ENCODE measurements at places on chromosomes 6 and 20.
A peak's percentile ranks its signal among the peaks of the same experiment; 100 is the strongest.

- DNase-seq: no peak
Measured at GRCh38 chr6:164049517-164049988, 635.0 kb downstream of the QKI start.

GRCh38 chr20:35296101-35296554 lies 3.9 kb upstream of the FAM83C start:
- DNase-seq: no peak

DNA sequence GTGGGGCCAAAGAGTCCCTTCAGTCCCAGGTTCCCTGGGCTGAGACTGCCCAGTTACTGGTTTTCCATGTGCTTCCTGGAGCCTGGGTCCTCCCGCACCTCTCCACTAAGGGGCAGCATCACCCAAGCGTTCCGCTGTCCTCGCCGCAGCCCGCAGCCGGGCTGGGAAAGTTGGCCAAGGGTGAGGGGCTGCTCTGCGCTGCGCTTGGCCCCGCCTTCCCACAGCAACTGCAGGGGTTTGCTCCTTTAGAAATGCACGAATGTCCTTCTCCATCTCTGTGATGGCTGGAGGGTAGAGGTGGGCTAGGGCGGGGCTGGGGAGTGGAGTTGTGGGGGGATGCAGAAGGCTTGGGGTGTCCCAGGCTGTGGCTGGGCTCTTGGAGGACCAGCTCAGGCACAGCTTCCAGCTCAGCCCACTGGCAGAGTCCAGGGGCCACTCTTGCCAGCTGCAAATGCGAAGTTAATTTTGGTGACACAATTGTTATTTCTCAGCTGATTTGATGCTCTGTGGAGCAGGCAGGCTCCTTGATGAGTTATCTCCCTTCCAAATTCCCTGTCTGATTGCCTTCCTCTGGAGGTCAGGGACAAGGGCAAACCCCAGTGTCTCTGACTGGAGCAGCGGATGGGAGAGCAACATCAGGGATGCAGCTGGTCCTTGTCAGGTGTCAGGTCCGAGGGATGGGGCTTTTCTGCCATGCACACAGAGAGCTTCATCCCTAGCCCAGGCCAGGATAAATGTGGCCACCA lies 63.2 kb downstream of the NOL4L start:
- peak; percentile 74 for DNase-seq

- no peak for DNase-seq
Measured at GRCh38 chr20:34771680-34772081, 53.8 kb downstream of the NCOA6 start.

DNA sequence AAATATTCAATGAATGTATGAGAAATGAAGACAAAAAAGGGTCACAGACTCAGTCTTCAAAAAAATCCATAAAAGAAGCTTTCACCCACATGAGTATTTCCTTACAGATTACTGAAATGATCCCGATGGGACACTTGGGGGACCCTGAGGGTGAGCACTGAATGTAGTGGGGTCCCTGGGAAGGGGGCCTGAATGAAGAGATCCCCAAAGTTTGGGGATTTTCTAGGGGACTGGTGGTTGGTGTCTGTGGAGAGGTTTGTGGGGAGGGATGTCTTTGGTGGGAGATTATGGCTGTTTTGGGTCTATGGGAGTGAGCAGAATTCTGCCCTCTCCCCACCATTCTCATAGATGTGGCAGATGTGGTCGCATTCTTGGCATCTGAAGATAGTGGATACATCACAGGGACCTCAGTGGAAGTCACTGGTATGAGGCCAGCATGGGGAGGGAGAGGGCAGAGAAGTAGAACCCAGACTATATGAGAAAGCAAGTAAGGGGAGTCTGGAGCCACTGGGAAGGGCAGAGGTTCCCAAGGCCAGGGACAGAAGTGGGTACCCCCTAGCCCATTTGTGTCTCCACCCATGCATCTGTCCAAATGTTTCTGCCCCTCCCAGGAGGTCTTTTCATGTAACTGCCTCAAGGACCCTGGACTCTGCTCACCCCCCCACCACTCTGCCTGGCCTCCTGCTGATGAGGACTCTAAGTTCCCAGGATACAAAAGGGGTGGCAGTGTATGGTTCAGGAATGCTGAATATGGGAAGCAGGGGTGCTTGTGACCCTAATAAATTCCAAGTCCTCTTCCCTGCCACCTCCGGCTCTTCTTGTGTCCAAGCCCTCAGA lies 1.8 kb downstream of the HSD17B8 start:
- DNase-seq: no peak

- no peak for DNase-seq
Measured at GRCh38 chr6:13918686-13919250, 6.0 kb upstream of the RNF182 start.

GRCh38 chr6:89212472-89212871 lies 4.7 kb downstream of the GABRR1 start:
- DNase-seq: no peak

- DNase-seq: peak; percentile 88
Measured at GRCh38 chr6:137832110-137832509, 34.9 kb upstream of the TNFAIP3 start.

GRCh38 chr20:24915440-24915839 lies 33.6 kb upstream of the CST7 start:
- no peak for DNase-seq

DNA sequence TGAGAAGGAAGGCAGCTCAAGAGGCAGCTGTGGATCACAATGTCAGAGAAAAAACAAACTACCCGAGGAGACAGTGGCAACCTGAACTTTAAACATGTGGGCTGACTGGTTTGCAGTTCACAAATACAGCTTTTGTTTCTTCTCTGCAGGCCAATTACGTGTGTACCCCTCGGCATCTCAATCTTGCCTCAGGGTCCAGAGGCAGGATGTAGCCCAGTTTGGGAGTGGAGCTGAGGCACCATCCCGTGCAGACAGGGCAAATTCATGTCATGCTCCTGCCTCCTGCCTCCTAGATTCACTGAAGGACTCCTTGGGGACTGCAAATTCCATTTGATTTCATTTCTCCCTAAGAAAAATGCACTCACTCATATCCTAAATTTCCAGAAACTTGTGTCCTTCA lies 94.2 kb upstream of the KCNK16 start:
- peak; percentile 70 for DNase-seq

DNA sequence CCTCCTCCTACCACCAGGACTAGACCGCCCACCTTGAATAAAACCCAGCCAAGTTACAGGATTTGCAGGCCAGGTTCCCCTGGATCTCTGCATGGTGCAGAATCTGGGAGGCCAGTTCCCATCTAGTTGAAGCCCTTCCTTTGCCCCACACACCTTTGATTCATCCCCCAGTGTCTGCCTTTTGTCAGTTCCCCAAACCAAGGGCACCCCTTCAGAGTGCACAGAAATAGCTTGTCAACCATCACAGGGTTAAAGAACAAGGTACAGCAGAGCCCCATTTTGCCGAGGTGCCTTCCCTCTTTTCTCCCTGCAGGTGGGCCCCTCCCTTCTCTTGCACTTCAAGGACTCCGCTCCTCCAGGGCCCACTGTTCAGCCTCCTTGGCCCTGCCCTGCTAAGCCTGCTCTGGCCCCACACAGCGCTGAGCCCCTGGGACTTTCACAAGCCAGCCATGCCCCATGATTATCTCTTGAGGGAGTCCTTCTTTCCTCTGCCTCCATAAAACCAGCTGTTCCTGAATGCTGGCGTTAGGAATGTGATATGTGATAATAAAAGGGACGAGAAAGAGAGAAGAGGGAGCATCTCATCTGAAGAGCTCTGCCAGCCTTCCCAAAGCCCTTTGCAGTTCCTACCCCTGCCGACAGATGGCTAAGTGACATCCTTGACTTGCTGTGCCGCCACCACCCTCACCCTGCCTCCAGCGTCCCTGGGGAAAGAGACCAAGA lies 280.3 kb downstream of the CDC5L start:
- peak; percentile 34 for DNase-seq

GRCh38 chr6:32148289-32149091 lies 3.2 kb downstream of the PRRT1 start:
- DNase-seq: no peak

DNA sequence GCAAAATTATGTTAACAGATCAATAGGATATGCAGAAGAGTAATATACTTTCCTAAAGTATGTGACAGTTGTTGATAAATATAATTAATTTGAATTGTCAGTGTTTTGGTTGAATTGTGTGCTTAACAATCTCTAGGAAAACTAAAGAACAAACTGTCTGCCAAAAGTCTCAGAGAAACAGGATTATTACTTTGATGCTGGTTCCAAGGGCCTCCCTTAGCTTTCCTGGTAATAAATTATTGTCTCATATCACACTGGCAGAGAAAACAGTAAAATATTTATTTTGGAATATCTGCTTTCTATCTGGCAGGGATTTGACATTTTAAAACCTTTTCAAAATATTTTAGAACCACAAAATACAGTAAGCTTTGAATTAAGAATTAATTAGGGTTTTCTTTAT lies 40.1 kb upstream of the CARMIL1 start:
- DNase-seq: no peak

DNA sequence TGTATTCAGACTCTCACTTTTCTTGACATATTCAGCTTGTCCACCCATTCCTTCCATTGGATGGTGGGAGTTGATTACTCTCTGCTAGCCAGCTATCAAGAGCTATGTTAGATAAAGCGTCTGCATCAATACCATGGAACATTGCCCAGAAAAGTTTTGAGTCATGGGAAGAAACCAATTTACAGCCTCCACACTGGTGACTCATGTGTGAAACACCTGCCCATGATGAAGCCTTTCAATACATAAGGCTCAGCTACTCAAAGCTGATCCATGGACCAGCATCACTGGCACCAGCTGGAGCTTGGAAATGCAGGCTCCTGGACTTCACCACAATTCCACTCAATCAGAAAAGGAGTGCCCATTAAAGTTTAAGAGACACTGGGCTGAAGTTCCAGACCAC lies 16.1 kb downstream of the PLA2G7 start:
- peak; percentile 98 for DNase-seq

- DNase-seq: no peak
Measured at GRCh38 chr6:168294901-168295300, 24.7 kb downstream of the DACT2 start.

DNA sequence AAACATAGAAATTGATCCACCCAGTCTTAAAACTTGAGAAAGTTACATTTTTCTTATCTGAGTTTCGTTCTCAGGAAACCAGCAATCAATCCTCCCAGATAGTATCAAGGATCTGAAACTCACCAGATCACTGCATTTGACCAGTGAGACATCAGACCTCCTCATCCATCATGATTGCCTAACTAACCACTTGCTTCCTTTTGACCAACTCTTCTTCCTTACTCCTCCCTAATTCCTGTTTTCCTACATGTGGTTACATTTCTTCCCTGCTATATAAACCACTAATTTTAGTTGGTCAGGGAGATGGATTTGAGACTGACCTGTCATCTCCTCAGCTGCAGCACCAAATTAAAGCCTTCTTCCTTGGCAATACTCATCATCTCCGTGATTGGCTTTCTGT lies 357.1 kb upstream of the POU3F2 start:
- DNase-seq: no peak

DNA sequence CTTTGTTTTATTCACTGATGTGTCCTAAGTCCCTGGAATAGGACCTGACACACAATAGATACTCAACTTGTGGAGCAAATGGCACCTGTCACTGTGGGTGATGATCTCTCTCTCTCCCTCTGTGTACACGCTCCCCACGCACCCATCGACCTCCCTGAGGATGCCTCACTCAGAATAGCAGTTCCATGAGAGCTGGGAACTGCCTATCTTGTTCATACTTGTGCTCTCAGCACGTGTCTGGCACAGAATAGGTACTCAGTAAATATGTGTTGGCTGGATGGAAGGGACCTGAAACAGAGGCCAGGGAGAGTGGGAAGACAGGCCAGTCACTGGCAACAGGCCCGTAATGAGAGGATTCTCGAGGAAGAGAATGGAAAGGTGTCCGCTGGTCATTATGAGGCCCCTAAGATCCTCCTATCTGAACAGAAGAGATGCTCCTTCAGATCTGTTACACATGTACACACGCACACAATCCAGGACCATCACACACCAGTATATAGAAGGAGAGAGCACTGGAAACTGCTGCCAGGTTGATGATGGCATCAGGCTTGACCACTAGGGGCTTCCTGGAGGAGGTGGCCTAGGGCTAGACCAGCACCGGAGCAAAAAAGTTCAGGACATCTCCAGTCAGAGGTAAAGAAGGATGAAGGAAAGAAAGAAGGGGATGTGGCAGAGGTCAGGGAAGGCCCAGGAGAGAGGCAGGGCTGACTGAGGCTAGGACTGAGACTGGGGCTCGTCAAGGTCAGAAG lies 30.9 kb downstream of the VEGFA start:
- no peak for DNase-seq

GRCh38 chr6:63272397-63272796 lies 47.4 kb downstream of the LGSN start:
- DNase-seq: peak; percentile 48

- peak; percentile 87 for DNase-seq
Measured at GRCh38 chr6:144330017-144330987, 45.2 kb downstream of the UTRN start.

Data from PC-3 (cell line).